ENCODE measurements at places on chromosomes 16 and 17.

DNA sequence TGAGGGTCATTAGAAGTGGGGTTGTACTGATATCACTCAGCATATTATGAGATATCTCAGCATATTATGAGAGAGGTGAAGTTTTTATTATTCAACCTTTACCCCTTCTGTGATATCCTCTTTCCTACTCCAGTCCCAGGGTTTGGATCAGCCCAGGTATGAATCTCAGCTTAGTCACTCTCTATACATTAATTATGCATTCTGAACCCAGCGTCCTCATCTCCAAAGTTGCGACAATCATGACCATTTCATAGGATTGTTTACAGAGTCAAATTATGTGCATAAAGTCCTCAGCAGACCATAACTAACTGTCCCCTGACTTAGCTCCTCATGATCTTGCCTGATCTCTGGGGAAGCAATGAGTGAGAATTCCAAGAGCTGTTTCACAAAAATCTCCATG lies 20.5 kb upstream of the BLMH start:
- no peak for DNase-seq

GRCh38 chr16:265002-265529 lies 10.7 kb downstream of the RGS11 start:
- no peak for DNase-seq

GRCh38 chr17:1711804-1712203 lies 1.6 kb upstream of the TLCD2 start:
- DNase-seq: no peak

DNA sequence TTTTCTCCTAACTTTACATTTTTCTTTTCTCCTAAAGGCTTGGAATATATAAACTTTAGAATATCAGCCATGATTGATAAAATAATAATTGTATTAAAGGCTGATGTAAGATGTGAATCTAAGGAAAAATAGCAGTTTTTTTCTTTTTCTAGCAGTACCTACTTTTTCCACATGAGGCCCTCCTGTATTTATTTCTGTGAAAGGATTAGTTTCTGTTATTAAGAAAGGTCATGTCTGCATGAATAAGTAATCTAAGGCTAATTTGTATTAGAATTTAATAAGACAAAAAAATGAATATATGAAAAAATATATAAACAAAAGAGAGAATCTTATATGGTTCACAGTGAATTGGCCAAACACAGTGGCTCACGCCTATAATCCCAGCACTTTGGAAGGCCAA lies 85.3 kb downstream of the STXBP4 start:
- no peak for DNase-seq

DNA sequence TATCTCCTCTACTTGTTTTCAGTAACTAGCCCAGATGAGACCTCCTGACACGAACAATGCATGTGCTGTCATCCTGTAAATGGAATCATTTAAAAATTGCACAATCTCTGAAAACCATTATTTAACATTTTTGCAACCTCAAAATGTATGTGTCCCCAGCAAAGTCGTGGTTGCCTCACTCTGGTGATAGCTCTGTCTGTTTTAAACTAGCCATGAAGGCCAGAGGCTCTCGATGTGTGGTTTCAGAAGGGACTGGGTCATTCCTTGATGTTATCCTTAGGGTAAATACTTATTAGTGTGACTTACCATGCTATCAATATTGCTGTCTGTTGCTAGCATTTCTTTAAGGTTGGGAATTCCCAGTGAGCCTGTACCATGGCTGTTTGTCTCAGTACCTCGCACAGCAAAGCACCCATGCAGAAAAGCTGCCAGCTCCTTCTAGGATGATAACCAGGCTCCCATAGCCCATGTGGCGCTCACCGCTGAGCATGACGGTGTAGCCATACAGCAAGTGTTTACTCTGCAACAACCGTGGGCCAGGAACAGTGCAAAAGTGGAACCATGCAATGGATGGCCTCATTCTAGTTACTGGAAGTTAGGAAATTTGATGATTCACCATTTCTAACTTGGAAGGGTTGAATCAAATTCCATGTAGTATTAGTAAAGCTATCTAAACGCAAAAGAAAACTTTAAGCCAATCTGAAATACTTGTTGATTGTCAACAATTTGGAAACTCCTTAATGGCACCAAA lies 2.9 kb upstream of the PGS1 start:
- DNase-seq: no peak

DNA sequence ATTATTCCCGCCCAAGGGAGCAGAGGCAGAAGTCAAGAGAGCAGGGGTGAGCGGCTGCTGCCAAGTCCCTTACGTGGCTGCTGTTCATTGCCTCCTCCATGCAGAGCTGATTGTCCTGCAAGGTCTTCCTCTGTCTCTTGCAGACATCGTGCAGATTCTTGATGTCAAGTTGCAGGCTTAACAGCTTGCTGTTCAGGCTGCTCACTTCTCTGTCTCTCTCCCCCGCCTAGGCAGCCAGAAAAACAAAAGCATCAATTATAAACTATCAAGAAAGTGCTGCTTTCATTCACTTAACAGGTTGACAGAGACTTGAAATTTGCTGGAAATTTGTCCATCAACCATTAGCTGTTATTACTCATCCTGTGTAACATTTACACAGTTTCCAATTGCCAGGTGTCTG lies 7.3 kb downstream of the PMFBP1 start:
- no peak for DNase-seq

- no peak for DNase-seq
Measured at GRCh38 chr17:75563063-75563758, 24.4 kb upstream of the MYO15B start.
